Hematopoietic multipotent progenitor cell (in vitro differentiated cells): ENCODE measurements at places on chromosomes 7 and 10.

DNA sequence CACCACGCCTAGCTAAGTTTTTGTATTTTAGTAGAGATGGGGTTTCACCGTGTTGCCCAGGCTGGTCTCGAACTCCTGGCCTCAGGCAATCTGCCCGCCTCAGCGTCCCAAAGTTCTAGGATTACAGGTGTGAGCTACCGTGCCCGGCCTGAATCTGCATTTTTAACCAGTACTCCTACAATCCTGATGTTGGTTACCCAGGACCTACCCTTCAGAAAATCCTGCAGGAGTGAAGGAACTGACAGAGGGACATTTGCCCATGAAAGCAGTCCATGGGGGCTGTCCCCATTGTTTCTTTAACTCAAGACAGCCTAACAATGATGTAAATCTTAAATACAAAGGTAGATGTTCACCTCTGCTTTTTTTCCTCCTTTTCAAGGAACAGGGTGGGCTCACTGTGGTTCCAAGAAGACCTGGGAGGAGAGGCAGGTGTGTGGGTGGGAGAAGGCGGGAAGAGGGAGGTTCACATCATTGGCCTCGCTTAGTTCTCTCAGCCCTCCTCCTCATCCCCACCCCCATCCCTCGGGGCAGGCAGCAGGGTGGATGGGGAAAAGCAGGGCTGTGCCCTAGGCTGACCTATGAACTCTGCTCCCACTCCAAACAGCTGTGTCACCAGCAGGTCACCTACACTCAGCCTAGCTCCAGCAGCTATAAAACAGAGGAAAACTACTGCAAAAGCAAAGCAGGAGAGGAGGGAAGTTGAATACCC, 13.5 kb downstream of the LRRC20 start:
- DNase-seq: no peak

GRCh38 chr7:155808549-155809331, 3.5 kb downstream of the SHH start:
- DNase-seq: no peak

- DNase-seq: no peak
Observed at GRCh38 chr10:128993911-128994538, 473.0 kb upstream of the MGMT start.

DNA sequence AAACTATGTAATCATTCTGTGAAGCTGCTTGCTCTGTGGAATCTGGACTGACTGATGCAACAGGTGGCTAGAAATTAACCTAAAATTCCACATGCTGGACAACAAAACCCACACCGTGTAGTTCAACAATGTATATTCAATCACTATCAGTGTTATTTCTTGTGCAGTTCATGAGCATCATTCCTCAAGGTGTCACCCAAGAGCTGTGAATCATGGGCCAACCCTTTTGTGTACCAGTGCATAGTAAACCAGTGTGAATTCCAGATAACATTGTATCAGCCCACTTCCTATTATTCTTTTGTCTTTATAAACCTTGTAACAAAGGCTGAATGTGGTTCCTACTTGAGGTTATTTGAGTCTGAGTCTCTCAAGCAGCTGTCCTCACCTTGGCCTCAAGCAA, 905.2 kb upstream of the ZNF722 start:
- DNase-seq: no peak

- DNase-seq: no peak
Observed at GRCh38 chr10:14540611-14541010, 209.9 kb upstream of the FRMD4A start.

GRCh38 chr10:68171539-68172080, 60.3 kb downstream of the ATOH7 start:
- DNase-seq: no peak

DNA sequence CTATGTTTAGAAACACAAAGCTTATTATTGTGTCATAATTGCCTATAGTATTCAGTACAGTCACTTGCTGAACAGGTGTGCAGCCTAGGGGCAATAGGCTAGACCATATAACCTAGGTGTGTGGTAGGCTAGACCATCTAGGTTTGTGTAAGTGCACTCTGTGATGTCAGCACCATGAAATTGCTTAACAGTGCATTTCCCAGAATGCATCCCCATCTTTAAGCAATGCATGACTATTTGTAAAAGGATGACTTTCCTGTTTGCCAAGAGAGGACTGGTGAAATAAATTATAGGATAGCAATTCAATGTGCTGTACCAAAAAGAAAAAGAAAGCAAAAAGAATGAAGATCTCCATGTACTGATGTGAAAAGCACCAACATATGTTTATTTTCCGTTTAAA, 288.7 kb upstream of the AUTS2 start:
- DNase-seq: no peak

DNA sequence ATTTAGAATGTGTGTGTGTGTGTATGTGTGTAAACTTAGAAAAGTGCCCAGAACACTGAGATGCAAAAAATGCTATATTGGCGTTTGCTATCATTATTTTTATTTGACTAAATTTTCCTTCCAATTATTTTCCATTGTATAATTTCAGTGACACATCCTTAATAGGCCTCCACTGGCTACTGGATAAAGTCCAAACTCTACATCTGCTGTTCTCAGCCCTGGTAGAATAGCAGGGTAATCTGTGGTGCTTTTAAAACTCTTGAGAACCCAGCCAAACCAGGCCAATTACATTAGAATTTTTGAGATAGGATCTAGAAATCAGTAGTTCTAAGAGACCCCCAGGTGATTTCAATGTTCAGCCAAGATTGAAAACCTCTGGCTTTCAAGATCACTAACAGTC, 66.4 kb downstream of the ZNF503 start:
- DNase-seq: no peak

- DNase-seq: peak; percentile 22
Observed at GRCh38 chr10:30186371-30186875, 127.0 kb upstream of the JCAD start.

- DNase-seq: no peak
Observed at GRCh38 chr10:47044741-47045140, 133.5 kb downstream of the PTPN20 start.

DNA sequence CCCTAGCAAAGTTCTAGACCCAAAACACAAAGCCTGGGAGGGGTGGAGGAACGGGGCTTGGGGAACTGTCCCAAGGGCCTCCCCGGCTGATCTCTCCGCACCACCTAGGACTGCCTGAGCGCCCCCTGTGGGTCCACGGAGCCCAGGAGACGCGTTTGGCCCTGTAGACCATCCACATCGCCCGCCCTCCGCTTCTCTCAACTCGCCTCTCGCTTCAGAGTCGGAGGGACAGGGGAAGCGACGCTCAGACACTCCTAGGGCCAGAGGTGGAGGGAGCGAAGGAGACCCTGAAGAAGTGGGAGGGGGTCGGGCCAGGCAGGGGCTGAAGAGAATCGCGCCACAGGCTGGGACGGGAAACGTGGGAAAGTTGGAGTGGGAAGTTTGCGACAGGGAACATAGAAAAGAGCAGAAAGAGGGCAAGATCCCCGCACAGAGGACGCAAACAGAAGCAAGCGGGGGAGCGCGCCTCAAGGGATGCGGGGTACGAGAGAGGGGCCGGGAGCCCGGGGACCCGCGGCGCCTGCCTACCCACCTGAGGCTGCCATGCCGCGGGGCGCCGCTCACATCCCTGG, 378 bp downstream of the PIK3AP1 start:
- DNase-seq: no peak

GRCh38 chr7:153507885-153508284, 544.3 kb upstream of the DPP6 start:
- no peak for DNase-seq

DNA sequence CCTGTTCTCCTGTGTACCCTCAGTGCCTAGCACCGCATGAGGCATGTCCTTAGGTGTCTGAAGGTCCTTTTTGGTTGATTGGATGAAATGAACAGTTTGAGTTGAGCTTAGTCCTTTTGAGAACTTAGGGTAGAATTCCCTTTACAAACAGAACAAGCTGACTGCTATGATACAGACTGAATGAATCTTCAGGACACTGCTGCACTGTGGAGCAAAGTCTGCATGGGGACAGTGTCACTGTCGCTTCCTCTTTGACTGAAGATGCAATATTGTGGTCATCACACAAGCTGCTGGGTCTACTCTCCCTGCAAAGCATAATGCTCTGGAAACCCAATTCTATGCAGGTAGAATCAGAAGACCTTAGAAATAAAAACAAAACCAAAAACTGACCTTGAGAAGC, 8.6 kb upstream of the PLAU start:
- no peak for DNase-seq

DNA sequence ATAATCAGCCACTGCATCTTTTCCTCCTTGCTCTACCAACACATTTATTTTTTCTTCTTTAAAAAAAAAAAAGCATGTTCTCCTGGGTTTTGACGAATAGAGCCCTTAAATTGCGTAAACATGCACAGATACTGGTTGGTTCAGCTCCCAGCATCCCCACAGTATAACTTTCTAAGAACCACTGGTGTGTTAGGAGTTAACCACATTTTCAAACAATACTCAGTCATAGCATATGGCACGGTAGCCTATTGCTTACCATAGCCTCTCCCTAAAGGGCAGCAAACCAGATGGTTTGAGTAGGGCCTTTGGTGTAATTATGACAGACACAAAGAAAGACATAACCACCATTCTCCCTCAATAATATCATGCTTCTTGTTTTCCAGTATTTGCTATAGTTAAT, 145.0 kb downstream of the LRRC4 start:
- no peak for DNase-seq

DNA sequence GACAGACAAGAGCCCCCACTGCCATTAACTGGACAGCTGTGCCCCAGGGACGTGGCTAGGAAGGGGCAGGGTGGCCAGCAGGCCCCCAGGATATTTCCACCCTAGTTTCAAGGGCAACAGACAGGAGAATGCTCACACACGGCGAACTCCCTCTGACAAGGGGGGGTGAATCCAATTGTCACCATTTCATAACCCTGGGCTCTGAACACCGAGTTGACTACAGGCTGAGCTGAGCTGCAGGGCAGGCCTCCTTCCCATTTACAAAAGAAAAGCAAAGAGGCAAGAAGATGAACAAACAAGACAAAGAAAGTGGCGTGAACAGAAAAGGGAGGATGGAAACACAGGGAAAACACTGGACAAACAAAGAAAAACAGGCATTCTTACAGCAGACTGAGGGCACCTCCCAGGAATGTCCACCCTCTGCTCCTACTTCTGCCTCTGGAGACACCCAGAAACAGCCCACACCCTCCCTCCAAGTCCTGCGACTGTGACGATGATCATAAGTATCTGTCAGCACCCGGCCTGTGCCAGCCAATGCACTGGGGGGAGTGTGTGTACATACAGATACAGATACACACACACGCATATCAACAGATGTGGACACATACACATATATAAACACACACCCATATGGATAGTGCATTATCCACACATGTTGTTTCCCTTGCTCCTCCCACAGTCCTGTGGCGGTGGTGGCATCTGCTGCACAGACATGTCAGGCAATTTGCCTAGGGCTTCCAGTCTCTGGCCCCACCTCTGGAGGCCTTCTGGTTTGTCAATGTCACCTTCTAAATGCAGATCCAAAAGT, 66.2 kb downstream of the FAM53B start:
- no peak for DNase-seq

- no peak for DNase-seq
Observed at GRCh38 chr7:86966916-86967315, 92.5 kb downstream of the ELAPOR2 start.

DNA sequence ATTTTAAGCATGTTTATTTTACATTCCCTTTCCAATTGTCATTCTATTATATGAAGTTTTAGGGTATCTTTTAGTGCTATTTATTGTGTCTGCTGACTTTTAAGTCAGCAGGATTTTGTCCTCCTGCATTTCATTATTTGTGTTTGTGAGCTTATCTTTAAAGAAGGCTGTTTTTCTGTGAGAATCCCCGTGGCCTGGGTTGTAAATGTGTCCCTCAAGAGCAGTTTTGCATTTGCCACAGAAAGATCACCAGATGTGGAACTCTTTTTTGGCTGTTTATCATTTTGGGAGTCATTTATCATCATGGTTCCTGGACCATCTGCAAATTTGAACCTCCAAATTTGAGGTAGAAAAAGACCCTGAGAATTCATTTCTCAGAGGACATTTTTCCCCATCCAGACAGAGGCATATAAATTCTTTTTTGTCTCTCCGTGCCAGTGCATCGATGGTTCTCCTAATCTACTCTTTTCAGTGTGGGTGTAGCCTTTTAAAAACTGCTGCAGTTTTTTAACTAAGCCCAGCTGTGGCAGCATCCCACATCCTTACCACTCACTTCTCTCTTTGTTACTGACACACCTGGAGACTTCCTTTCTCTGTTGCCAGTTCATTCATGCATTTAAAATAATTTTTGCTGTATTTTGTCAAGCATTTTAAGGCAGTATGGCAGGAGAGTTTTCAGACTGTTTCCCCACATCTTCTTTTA, 20.1 kb upstream of the MTURN start:
- no peak for DNase-seq

DNA sequence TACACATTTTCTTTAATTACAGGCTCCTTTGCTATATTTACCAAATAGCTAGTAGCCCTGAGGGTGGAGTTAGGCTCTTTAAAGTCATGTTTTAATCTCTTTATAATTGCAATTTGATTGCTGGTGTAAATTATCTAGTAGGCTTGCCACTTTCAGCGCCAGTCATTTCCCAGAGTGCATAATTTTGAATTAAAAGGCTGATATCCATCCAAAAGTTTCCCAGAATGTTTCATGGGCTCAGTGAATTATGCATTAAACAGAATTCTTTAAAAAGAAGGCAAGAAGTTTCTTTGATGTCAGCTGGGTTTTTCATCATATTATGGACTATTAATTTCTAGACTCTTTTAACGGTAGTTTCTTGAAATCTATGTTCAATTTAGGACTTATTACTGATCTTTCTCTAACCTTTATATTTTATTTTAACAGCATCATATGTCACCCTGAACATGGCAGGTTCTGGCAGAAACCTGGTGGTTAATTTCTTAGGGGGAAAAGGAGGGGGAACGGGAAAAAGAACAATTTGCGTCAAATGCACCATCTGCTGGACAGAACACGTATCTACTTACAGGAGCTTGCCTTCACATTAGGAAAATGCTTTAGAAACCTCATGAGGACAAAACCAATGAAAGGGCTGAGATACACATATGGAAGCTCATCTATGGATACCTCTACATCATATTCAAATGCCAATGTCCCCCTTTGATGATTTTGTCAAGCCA, 171.1 kb downstream of the GRM3 start:
- peak; percentile 5 for DNase-seq

DNA sequence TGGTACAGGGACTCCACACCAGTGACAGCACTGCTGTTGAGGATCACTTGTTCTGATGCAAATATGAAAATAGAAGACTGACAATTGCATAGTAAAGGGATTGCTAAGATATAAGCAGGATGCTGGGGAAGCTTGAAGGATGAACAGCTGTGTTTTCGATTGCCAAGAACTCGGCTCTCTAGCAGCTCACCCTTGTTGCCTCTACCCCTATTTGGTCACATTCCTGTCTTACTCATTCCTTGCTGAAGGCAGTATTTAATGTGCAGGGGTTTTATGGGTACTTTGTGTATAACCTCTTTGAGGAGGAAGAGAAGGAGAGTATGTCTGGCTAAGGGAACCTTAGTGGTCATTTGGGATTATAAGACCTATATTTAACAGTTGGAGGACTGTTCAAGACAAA, 218.8 kb downstream of the AUTS2 start:
- DNase-seq: no peak

DNA sequence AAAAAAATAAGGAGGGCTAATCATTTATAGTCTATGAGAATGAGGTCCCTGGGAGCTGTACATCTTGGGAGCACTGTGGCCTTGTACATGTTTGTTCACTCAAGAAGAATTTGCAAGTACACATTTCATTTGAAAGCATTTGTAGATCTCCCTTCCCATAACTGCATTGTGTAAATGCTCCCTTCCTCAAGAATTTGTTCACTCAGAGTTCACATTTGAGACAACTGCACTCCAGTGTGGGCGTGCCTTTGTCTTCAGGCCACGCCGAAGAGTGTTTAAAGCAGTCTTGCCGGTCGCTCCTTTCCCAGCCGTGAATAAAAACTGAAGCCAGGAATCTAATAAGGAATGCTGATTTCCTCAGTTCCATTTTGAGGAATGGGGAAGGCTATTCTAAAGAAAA, 291.1 kb upstream of the LYZL1 start:
- DNase-seq: no peak
